ENCODE measurements at places on chromosomes 2 and 18.

GRCh38 chr2:217530392-217531090 lies 472.3 kb downstream of the TNS1 start:
- no peak for DNase-seq

DNA sequence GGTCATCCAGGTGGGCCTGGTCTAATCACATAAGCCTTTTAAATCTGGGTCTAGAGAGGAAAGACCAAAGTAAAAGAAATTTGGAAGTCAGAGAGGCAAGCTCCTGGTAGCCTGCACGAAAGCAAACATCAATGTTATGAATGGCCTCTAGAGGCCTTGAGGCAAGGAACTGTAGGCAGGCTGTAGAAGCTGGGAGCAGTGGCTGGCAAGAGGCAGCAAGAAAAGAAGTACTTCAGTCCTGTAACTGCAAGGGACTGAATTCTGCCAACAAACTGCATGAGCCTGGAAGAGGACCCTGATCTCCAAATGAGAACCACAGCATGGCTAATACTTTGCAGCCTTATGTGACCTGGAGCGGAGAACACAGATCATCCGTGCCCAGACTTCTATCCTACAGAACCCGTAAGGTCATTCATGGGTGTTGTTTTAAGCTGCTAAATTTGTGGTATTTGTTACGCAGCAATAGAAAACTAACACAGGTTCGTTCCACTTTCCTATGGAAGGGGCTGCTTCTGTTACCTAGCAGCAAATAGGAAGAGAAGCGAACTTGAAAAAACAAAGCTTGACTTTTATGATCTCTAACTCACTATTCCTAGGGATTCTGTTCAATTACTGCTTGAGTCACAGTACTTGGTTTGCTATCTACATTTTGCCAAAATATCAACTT lies 1.2 kb downstream of the IMMT start:
- DNase-seq, result no peak

GRCh38 chr2:127146820-127147502 lies 40.0 kb upstream of the BIN1 start:
- no peak for DNase-seq

GRCh38 chr2:24774373-24774772 lies 18.8 kb downstream of the PTRHD1 start:
- DNase-seq, result no peak

- no peak for DNase-seq
Observed at GRCh38 chr2:78486565-78486964, 538.9 kb upstream of the REG3G start.

GRCh38 chr2:199977984-199978415 lies 22.6 kb downstream of the MAIP1 start:
- DNase-seq, result no peak

GRCh38 chr2:102639429-102639828 lies 20.1 kb downstream of the SLC9A2 start:
- no peak for DNase-seq

- no peak for DNase-seq
Observed at GRCh38 chr2:190235101-190235500, 84.5 kb downstream of the HIBCH start.

DNA sequence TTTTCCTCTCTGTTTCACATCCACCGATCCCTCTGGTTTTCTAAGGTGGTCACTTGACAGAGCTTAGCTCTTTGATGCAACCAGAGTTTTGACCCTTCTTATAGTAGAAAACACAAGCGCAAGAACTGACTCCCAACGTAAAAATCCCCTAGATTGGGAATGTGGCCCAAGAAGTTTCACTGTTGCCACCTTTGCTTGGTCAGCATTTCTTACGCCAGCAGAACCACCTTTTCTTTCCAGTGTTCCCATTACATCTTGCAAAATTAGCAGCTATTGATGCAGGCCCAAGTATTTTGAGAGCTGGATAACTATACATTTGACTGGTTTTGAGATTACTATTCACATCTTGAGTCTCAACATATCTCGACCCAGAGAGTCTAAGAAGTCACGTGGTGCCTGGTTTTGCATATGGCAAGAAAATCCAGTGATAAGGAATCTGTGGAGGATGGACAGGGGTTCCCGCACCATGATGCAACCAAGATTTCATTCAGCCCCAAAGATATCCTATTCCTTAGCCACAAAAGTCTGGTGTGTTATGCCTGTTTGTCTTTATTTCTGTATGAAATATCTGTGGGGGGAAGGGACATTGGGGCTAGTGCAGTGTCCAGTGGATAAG lies 37.9 kb downstream of the FBLN7 start:
- no peak for DNase-seq

GRCh38 chr2:145688156-145688555 lies 1168.2 kb upstream of the ZEB2 start:
- no peak for DNase-seq

GRCh38 chr2:227506456-227506855 lies 34.5 kb downstream of the AGFG1 start:
- DNase-seq, result no peak

DNA sequence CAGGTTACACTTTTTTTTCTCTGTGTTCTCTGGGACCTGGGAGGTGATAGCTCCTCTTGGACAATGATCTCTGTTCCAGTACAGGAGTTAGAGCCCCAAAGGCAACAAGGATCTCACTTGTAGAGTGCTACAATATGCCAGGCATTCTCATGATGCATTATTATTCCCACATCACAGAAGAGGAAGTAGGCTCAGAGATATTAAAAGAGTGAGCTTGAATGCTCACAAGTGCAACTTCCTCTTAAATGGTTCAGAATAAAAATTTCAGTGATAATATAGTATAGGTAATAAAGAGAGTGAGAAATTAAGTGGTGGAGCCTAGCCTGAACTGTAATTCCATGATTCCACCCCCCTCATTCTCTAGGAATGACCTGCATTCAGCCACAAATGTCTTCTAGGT lies 21.4 kb downstream of the POLE4 start:
- DNase-seq, result no peak

- no peak for DNase-seq
Observed at GRCh38 chr18:22324191-22325131, 93.3 kb downstream of the CTAGE1 start.

GRCh38 chr2:65053199-65053598 lies 3.0 kb upstream of the CEP68 start:
- no peak for DNase-seq

DNA sequence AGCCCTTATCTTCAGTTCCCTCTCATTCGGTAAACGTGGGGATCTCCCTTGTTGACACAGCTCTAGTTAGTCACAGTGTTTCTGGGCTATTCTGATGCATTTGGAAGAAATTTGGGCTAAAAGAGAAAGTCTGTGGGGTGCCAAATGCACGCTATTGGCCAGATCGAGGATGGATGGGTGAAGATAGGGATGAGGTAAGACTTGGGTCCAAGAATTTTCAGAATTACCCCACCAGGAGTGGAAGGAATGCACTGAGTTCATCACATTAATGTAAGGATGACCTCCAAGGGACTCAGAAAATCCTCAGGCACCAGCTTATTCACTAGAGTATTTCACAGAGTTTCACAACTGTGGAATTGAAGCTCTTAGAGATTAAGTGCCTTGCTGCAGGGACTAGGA lies 49.3 kb downstream of the NRP2 start:
- DNase-seq, result peak; percentile 98

DNA sequence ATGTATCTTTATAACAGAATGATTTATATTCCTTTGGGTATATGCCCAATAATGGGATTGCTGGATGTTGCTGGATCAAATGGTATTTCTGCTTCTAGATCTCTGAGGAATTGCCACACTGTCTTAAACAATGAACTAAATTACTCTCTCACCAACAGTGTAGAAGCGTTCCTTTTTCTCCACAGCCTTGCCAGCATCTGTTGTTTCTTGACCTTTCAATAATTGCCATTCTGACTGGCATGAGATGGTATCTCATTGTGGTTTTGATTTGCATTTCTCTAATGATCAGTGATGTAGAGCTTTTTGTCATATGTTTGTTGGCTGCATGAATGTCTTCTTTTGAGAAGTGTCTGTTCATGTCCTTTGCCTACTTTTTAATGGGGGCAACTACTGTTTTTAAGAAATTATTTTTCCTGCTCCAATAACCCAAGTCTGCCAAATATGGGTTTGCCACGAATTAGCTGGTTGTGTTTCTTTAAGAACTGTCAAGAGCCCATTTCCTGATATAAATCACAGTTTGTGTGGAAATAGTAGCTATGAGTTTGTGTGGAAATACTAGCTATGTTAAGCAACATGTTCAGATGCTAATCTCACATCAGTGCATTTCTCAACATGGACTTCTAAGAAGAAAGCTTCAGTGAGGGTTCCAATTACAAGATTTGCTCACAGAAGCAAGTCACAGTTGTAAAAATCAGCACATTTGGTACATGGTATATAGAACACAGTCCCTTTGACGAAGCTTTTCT lies 259.4 kb downstream of the ANAPC1 start:
- peak; percentile 72 for DNase-seq

DNA sequence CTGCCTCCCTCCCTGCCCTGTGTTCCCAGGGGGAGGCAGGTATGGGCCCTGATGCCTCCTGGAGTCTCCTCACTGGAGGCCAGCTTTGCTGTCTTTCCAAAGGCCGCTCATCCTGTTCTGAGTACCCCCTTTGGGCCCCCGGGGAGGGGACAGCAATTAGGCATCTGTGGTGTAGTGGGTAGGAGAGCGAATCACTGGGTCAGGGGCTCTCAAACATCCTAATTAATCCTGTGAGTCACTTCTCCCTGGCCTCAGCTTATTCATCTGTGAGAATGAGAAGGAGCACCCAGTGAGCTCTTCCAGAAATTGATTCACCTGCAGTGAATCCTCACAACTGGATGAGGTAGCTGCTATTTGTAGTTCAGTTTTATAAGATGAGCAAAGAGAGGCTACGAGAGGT lies 16.4 kb downstream of the TET3 start:
- no peak for DNase-seq

GRCh38 chr18:55234366-55235093 lies 275.3 kb upstream of the CCDC68 start:
- DNase-seq, result peak; percentile 55

- DNase-seq, result no peak
Observed at GRCh38 chr18:23824240-23824639, 135.0 kb downstream of the LAMA3 start.

DNA sequence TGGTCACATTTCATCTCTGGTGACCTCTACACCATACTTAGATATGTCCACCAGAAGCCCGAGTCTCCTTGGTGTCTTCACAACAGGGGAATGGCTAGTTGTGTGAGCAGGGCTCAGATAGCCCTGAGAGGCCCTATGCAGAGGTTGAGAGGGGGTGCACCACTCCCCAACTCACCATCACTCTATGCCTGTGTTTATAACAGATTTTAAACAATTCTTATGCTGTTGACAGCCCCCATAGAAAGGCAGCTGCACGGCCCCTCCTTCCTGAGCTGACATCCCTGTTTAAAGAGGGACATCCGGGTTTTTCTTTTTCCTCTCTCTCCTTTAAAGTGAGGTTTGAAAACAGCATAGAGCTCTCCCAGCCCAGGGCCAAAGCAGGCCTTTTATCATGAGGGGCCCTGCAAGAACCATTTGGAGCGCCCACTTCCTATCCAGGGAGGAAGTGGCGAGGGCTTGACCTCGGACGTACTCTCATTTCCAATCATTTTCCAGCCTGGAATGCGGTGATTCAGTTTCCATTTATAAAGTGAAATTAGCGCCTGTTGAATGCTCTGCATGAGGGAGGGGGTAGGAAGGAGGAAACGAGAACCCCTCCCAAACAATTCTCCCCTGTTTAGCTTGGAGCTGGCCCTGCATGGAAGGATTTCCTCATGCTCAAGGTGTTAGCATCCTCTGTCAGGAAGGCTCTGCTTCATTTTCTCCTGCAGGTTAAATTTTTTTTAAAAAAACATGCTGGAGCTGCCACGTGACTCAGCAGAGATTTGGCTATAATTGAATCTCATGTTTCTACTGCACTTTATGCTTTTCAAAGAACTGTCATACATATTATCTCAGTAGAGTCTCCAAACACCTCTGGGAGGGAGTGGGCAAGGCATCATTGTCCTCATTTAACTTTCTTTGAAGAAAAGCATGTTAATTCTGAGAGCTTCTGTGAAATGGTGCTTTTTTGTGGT lies 117.5 kb downstream of the DDX1 start:
- no peak for DNase-seq

GRCh38 chr2:171320208-171320621 lies 113.6 kb downstream of the METTL8 start:
- DNase-seq, result no peak

DNA sequence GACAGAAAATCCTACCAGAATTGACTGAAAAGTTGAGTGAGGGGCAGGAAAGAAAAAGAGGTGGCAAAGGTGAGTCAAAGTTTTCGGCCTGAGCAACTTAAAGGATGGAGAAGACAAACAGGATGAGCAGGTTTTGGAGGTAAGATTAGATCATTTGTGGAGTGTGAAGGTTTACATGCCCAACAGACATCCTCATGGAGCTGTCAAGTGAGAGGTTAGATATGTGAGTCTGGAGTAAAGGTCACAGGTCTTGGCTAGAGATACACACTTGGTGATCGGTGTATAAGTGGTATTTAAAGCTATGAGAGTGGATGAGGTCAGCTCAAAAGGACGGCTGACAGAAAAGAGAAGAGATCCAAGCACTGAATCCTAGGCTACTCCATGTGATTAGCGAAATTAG lies 11.1 kb upstream of the MYL12A start:
- no peak for DNase-seq

GRCh38 chr2:147829106-147829505 lies 15.7 kb upstream of the ACVR2A start:
- peak; percentile 74 for DNase-seq

GRCh38 chr2:51813247-51813646 lies 781.3 kb upstream of the NRXN1 start:
- peak; percentile 23 for DNase-seq

DNA sequence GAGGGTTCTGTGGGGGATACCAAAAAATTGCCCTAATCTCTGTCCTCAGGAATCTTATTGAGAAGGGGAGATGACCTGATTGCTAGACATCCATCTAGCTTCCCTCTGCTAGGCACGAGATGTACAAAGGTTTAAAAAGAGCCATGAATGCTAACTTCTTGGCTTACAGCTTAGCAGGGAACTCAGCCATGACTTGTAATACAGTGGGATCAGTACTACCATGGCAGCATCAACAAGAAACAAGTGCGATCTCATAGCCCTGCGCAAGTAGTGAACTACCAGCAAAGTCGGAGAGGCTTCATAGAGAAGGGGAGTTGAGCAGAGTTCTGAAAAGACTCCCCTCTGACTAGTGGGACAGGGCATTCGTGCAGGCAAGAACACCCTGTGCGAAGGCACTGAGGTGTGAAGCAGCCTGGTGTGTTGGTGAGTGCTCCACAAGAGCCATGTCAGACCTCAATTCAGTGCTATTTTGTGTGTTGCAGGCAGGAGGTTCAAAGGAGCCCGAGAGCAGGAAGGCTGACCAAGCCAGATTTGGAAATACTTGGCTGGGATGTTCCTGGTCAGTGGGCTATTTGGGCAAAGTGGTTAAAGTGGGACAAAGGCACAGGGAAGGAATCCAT lies 130.0 kb downstream of the FMNL2 start:
- no peak for DNase-seq

DNA sequence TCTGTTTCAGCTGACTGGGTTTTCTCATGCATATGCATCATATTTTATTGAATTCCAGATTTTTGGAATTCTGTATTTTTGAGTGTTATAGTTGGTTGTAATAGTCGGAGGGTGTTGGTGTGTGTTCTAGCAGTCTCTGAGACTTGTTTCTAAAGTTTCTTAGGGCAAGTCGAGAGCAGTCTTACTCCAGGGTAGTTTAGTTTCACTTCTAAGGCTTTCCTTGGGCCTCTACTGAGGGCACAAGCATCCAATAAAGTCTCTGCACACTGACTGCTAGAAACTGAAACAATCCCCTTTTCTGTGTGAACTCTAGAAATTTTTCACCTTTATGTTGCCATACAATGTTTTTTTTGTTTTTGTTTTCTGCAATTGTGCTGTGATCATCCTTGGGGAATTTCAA lies 663.7 kb upstream of the LRATD1 start:
- no peak for DNase-seq

- no peak for DNase-seq
Observed at GRCh38 chr2:121479882-121480522, 50.7 kb upstream of the RNU4ATAC start.

All from fibroblast of skin of left biceps (primary cell).